Effector CD4-positive, alpha-beta T cell (primary cell): ENCODE measurements at places on chromosomes 12 and 14.

GRCh38 chr12:80849337-80849736 lies 88.4 kb downstream of the LIN7A start:
- no peak for DNase-seq

- no peak for DNase-seq
Observed at GRCh38 chr12:69105101-69105962, 134.0 kb upstream of the CPSF6 start.

DNA sequence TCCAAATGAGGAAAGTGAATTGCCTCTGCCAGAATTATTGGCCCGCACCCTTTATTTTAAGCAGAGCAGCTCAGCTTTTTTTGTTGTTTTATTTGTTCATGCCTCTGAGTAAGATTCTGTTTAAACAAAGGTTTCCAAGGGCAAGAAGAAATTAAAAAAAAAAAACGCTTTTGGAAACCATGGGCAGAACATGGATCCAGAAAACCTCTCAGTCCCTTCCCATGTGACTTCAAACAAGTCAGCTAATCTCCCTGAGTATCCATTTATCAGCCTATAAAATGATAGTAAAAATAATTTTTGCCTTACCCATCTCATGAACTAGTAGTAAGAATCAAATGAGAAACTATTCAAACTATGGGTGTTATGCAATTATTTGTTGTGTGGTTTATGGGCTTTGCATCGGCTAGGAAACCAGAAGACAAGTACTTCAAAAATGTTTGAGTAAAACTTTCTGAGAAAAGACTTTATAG lies 27.6 kb downstream of the KITLG start:
- DNase-seq, result no peak

GRCh38 chr12:51932218-51933076 lies 19.1 kb upstream of the ACVR1B start:
- no peak for DNase-seq

DNA sequence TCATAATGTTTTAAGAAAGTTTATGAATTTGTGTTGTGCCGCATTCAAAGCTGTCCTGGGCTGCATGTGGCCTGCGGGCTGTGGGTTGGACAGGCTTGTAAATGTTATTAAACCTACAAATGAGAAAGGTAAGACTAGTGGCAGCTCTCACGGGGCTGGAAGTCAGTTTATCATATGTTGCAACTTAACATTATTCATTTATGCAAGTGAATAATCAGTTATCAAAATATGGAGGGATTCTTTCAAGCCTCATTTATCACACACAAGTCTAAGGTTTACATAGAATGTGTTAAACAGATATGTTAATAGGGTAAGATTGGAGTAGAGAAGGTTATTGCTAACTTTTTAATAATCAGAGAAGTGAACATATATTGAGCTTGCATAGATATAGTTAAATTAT lies 442.5 kb upstream of the RGS6 start:
- DNase-seq, result no peak

DNA sequence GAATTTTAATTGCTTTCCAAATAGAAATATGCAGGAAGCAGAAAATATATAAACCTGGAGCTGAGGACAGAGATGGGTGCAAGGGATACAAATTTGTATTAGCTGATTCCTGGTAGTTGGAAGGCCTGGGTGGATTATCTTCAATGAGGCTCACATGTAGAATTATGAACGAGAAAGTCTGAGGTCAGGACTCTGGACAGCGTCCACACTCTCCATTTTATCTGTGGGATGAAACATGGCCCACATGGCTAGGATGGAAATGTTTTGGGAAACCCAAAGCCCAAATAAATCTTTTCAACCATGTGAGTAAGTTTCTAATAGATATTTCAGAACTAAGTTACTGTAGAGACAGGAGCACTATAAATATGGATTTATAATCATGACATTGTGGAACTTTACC lies 256.1 kb downstream of the APAF1 start:
- DNase-seq, result no peak

GRCh38 chr12:90226211-90226610 lies 517.6 kb upstream of the ATP2B1 start:
- no peak for DNase-seq

DNA sequence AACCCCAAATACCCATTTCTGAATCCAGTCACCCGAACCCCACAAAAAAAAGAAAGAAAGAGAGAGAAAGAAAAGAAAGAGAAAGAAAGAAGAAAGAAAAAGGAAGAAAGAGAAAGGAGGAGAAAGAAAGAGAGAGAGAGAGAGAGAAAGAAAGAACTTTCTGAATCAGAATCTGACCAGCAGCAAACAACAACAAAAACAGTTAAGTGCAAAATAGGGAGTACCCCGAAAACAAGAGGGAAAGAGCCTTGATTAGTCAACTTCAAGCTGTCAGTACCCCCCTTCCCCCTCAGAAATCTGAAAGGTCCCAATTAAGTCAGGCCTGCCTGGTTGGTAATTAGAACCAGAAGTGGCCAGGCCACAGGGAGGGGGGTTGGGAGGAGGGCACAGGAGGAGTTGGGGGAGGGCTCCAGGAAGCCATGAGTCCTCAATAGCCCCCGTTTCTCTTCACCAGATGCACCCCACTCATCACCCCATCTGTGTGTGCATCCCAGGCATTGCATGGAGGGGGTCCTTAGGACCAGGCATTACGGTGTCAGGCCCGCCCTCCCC lies 9.8 kb downstream of the RARG start:
- DNase-seq, result no peak

- DNase-seq, result no peak
Observed at GRCh38 chr14:76305268-76305826, 70.6 kb upstream of the ESRRB start.

DNA sequence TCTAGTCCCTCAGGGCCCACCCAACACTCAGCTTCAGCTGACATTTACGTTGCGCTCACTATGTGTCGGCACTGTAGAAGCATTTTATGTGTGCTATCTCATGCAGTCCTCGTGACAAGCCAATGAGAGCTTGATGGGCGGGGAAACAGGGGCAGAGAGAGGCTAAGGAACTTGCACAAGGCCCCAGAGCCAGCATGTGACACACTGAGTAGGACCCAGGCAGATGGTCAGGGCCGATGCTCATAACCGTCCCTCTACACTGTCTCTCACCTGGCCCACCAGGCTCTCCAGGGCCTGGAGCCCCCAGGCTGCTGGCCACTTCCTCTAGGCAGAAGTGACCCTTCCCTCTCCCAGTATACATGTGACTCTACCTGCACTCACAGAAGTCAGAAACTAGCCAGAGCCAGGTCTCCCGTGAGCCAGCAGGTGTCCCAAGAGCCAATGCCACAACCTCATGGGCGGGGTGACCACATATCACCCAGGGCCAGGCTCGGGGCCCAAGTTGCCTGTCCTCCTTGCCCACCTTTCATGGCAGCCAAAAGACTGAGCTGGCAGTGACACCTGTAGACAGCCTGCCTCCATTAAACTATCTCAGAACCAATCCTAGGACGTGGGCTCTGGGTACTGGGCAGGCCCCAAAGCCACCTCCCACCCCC lies 38.3 kb downstream of the TTC7B start:
- no peak for DNase-seq

DNA sequence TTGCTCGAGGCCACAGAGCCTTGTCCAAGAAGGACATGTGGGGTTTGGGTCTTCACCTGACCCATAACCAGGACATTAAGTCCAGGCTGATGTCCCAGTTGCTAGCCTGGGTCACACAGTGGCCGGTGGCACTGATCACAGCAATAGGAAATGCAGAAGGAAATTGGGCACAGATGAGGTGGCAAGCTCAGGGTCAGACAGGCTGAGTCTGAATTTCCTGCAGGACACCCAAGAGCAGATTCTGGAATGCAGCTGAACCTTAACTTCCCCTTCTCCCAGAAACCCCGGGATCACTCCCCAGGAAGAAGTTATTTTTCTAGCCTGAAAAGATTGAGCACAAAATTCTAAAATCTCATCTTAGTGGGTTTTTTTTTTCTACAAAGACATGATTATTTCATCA lies 199.9 kb downstream of the KSR2 start:
- no peak for DNase-seq
